Activated naive CD8-positive, alpha-beta T cell treated with anti-CD3 and anti-CD28 coated beads for 36 hours (primary cell): ENCODE measurements at places on chromosomes 5 and 9. TPM values are rescaled to one million over a fixed set of nuclear protein-coding genes. Genes with fewer than 3 reads are reported as not detected.

- H3K4me1 ChIP-seq: peaks cover 25% of the 10 kb centered on the region
- DNase-seq: peak; percentile 71
- H3K27me3 ChIP-seq: no peaks in the 10 kb centered on the region
- peak overlapping the region; percentile 77 for H3K4me3 ChIP-seq
These were observed 12.6 kb upstream of the LPCAT1 start for GRCh38 chr5:1536322-1536845.

- no peak for DNase-seq
- no peak overlapping the region for H3K4me3 ChIP-seq
- no peaks in the 10 kb centered on the region for H3K27me3 ChIP-seq
These were observed 65.0 kb downstream of the ST8SIA4 start for GRCh38 chr5:100838048-100838473.

DNA sequence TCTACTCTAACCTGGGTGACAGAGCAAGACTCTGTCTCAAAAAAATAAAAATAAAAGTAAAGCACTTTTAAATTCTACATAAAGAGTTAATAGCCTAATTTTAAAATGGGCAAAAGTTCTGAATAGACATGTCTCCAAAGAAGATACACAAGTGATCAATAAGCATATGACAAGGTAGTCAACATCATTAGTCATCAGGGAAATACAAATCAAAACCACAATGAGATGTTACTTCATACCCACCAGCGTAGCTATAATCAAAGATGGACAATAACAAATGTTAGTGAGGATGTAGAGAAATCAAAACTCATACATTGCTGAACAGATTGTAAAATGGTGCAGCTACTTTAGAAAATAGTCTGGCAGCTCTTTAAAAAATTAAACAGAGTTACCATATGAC lies 64.1 kb downstream of the IQGAP2 start:
- H3K4me3 ChIP-seq: no peak overlapping the region
- peaks cover 45% of the 10 kb centered on the region for H3K36me3 ChIP-seq
- H3K27ac ChIP-seq: no peak overlapping the region
- DNase-seq: no peak
- H3K4me1 ChIP-seq: peaks cover 25% of the 10 kb centered on the region
- H3K27me3 ChIP-seq: no peaks in the 10 kb centered on the region

Gene CFAP157
- total RNA-seq: not detected

Gene PCDHGA8
- not detected for total RNA-seq

DNA sequence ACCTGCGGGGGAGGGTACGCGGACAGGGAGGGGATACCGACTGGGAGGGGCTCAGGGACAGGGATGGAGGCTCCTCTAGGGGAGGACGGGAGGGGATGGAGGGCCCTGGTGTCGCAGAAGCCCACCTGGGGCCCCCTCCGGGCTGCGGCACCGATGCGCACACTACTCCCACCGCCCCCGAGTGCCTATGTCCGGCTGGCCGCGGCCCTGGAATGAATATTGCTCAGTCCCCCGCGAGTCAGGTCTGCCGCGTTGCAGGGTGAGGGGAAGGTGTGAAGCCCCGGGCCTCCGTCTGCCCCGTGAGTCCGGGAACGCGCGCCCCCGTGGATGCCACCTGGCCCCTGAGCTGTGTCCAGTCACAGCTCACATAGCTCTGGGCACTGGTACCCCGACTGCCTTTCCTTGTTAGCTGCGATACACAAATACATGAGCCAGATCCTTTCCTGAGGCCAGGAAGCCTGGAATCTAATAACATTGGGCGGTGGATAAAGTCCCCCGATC lies 44.5 kb upstream of the PRSS3 start:
- H3K36me3 ChIP-seq: no peaks in the 10 kb centered on the region
- no peak overlapping the region for H3K27ac ChIP-seq
- DNase-seq: no peak
- peaks cover 64% of the 10 kb centered on the region for H3K27me3 ChIP-seq
- H3K4me3 ChIP-seq: peak overlapping the region; percentile 53

- H3K4me3 ChIP-seq: no peak overlapping the region
- H3K4me1 ChIP-seq: peaks cover 1% of the 10 kb centered on the region
- DNase-seq: no peak
These were observed 20.8 kb upstream of the MELK start for GRCh38 chr9:36551910-36552309.

Gene FCHO2
- total RNA-seq: 0.52 TPM

Gene CBY3
- 0.68 TPM for total RNA-seq

DNA sequence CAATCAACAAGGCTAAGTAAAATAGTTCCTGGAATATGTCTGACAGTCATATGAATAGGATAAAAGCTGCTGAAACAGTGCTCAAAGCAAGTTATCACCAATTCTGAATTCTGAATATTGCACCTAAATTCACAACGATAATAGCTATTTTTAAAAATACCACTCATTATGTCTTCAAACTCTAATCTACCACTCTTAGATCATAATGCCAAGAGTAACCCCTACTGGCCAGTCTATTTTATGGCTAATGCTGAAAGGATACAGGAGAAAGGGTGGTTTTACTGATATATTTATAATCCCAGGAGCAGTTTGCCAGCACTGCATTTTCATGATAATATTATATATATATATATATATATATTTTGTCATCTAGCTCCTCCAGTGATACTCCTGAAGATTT lies 232.8 kb downstream of the PDE4D start:
- no peak overlapping the region for H3K4me3 ChIP-seq
- no peak for DNase-seq
- H3K27ac ChIP-seq: no peak overlapping the region
- H3K4me1 ChIP-seq: peaks cover 6% of the 10 kb centered on the region
- H3K36me3 ChIP-seq: no peaks in the 10 kb centered on the region

DNA sequence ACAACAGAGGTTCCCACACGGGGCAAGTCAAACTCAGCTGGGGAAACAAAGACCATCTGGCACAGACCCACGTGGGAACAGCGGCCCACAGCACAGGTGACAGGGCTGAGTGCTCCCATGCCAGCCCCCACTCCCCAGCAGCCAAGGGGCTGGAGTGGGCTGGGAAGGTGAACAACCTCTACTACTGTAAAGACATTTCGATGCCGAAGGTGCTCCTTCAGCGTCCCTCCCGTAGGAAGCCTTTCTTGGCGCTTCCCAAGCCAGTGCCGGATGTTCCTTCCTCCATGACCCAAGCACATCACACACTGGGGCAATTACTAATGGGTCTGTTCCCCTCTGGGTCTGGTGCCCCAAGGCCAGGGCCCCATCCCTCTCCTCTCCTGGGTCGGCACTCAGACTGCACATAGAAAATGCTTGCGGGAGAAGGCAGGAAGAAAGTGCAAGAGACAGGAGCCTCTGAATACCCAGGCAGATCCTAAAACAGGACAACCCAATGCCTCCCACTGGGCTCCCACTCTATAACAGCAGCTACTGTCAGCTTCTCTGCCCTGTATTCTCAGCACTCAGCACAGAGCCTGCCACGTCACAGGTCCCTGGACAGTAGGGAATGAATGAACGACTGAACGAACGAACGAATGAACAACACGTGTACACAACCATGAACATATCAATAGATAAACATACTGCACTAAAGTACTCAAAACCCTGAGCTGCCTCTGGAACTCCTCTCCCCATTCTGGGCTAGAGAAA lies 77.0 kb upstream of the LRRTM2 start:
- no peak overlapping the region for H3K4me3 ChIP-seq
- peaks cover 15% of the 10 kb centered on the region for H3K4me1 ChIP-seq
- no peaks in the 10 kb centered on the region for H3K36me3 ChIP-seq
- no peaks in the 10 kb centered on the region for H3K27me3 ChIP-seq
- DNase-seq: no peak

- H3K4me1 ChIP-seq: no peaks in the 10 kb centered on the region
- no peak overlapping the region for H3K27ac ChIP-seq
- no peaks in the 10 kb centered on the region for H3K36me3 ChIP-seq
- DNase-seq: no peak
- H3K4me3 ChIP-seq: no peak overlapping the region
These were observed 549.9 kb upstream of the CYLC2 start for GRCh38 chr9:102445181-102445747.

DNA sequence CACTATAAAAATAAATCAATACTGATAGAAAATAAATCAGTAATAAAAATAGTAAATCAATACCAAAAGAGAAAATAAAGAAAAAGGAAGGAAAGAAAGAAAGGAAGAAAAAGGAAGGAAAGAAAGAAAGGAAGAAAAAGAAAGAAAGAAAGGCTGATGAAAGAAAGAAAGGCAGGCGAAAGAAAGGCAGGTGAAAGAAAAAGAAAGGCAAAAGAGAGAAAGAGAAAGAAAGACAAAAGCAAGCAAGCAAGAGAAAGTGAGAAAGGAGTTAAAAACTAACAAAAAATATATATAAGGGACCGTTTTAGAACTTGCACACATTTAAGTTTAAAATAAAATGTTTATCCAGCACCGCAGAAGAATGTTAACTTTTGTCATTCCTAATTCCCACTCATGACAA lies 116.0 kb downstream of the SVEP1 start:
- no peaks in the 10 kb centered on the region for H3K4me1 ChIP-seq
- no peak overlapping the region for H3K4me3 ChIP-seq
- no peak overlapping the region for H3K27ac ChIP-seq
- H3K27me3 ChIP-seq: no peaks in the 10 kb centered on the region
- no peak for DNase-seq
- no peaks in the 10 kb centered on the region for H3K36me3 ChIP-seq

DNA sequence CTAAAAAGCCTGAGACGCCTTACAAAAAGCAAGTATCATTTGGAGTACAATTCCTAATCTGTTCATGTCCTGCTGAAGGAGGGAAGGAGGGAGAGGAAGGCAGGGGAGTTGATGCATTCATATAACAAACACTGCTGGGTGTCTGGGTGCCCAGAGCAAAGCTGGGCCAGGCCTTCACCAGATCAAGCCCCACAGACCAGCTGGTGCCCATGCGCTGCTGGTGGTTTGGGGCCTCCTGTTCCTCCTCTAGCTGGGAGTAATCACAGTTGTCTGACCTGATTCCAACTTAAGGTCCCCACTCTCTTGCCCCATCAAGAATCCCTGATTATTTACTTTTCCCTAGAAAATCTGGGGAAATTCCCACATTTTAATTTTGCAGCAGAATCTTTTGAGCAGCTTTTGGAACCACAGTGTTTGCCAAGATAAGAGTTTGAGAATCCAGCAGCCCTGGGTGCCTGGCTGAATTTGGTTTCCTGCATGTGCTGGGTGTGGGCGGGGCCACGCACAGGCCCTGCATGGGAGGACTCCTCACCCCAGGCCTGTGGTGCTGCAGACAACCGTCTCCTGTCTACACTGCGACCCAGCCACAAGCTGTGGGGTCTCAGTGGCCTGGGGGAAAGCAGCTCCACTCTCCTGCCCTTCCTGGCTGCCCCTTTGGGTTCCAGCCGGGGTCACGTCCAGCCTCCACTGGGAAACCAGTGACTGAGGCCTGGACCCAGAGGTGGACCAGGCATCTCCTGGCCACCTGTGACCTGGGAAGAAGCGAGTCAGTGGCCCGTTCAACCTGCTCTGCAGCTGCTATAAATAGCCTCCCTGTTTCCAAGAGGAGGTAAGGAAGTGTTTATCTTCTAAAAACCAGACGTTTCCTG lies 47.5 kb downstream of the NEURL1B start:
- H3K27me3 ChIP-seq: no peaks in the 10 kb centered on the region
- peak overlapping the region; percentile 4 for H3K27ac ChIP-seq
- peaks cover 12% of the 10 kb centered on the region for H3K4me1 ChIP-seq
- DNase-seq: peak; percentile 41
- no peaks in the 10 kb centered on the region for H3K36me3 ChIP-seq
- no peak overlapping the region for H3K4me3 ChIP-seq

Gene C9
- total RNA-seq: not detected

Gene TPPP
- not detected for total RNA-seq

- no peak for DNase-seq
- peaks cover 29% of the 10 kb centered on the region for H3K36me3 ChIP-seq
- H3K27ac ChIP-seq: no peak overlapping the region
- peaks cover 60% of the 10 kb centered on the region for H3K4me1 ChIP-seq
These were observed 6.5 kb downstream of the UBQLN1 start for GRCh38 chr9:83701286-83701685.

Gene MEIKIN
- not detected for total RNA-seq

- DNase-seq: no peak
- H3K4me1 ChIP-seq: peaks cover 2% of the 10 kb centered on the region
- H3K36me3 ChIP-seq: no peaks in the 10 kb centered on the region
- H3K4me3 ChIP-seq: no peak overlapping the region
- H3K27ac ChIP-seq: no peak overlapping the region
- peaks cover 17% of the 10 kb centered on the region for H3K27me3 ChIP-seq
These were observed 46.1 kb upstream of the CER1 start for GRCh38 chr9:14768405-14769229.

Gene ELAVL2
- not detected for total RNA-seq

- H3K27me3 ChIP-seq: no peaks in the 10 kb centered on the region
- H3K27ac ChIP-seq: no peak overlapping the region
- DNase-seq: no peak
These were observed 205.6 kb downstream of the GAPVD1 start for GRCh38 chr9:125467116-125467740.

- H3K4me3 ChIP-seq: no peak overlapping the region
- no peaks in the 10 kb centered on the region for H3K36me3 ChIP-seq
- no peaks in the 10 kb centered on the region for H3K27me3 ChIP-seq
- no peak for DNase-seq
These were observed 539.7 kb downstream of the ACTL7B start for GRCh38 chr9:108316066-108316465.

DNA sequence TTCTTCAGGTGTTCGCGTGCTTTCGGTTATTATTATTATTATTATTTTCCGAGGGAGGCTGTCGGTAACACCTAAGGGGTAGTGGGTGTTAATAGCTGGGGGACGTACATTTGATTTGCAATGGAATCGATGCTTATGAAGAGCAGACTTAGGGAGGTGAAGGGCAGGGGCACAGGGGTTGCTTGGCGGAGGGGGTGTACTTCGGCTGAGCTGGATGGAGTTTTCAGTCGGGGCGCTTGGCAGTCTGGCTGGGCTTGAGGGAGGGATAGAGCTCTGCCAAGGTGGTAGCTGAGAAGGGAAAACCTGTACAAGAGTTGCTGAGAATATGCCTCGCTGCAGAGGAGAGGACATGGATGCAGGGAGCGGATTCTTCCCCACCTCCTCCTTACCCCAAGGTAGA lies 617 bp upstream of the PTPRD start:
- peaks cover 3% of the 10 kb centered on the region for H3K36me3 ChIP-seq
- H3K4me3 ChIP-seq: no peak overlapping the region
- no peak overlapping the region for H3K27ac ChIP-seq
- H3K27me3 ChIP-seq: peaks cover 46% of the 10 kb centered on the region
- no peak for DNase-seq

DNA sequence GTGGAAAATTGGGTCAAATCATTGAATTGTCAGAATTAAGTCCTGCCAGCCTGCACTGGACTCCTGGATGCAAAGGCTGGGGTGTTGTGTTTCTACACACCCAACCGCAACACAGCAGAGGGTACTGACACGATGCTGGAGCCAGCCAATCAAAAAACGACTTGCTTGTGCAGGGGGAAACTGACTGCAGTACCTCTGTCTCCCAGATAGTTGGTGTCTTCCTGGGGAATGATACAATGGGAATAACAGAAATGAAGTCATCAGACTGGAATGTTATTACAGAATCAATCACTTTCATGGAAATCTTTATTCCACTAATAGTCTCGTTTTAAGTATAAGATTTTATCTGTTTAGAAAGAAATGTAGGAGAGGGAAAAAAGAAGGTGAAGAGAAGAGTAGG lies 330.3 kb downstream of the MLLT3 start:
- no peak overlapping the region for H3K27ac ChIP-seq
- no peak overlapping the region for H3K4me3 ChIP-seq
- peaks cover 2% of the 10 kb centered on the region for H3K36me3 ChIP-seq
- DNase-seq: no peak
- H3K4me1 ChIP-seq: no peaks in the 10 kb centered on the region
- no peaks in the 10 kb centered on the region for H3K27me3 ChIP-seq

- peak; percentile 18 for DNase-seq
- peaks cover 4% of the 10 kb centered on the region for H3K27me3 ChIP-seq
- no peaks in the 10 kb centered on the region for H3K36me3 ChIP-seq
- no peak overlapping the region for H3K4me3 ChIP-seq
- H3K4me1 ChIP-seq: peaks cover 3% of the 10 kb centered on the region
These were observed 383.2 kb upstream of the SGCD start for GRCh38 chr5:155943516-155944407.
